ENCODE measurements at places on chromosomes 7 and 10.
A peak's percentile ranks its signal among the peaks of the same experiment; 100 is the strongest.

- no peak for ATAC-seq
Observed at GRCh38 chr10:66927971-66928770, 2.3 kb downstream of the LRRTM3 start.

GRCh38 chr7:92076509-92076908 is 57.8 kb downstream of the CYP51A1 start:
- ATAC-seq, result peak; percentile 20

DNA sequence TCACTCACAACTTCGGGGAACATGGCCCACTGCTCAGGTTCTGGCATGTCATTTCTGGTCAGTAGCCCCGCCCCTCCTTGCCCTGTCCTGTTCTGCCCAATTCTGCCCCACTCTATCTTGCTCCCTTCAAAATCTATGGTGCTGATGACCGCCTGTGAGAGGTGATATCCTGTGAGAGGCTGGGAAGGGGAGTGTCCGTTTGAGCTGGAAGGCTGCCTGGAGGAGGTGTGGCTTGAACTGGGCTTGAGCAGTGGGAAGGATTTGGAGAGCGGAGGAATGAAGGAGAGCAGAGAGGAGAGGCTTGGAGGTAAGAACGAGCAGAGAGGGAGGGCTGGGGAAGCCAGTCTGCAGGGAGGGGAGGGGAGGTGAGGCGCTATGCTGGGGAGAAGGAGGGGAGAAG is 145.3 kb downstream of the RPS24 start:
- peak; percentile 64 for ATAC-seq

GRCh38 chr10:60798031-60798430 is 19.8 kb downstream of the CDK1 start:
- ATAC-seq, result no peak

- ATAC-seq, result no peak
Observed at GRCh38 chr7:13153742-13154141, 466.3 kb downstream of the ARL4A start.

DNA sequence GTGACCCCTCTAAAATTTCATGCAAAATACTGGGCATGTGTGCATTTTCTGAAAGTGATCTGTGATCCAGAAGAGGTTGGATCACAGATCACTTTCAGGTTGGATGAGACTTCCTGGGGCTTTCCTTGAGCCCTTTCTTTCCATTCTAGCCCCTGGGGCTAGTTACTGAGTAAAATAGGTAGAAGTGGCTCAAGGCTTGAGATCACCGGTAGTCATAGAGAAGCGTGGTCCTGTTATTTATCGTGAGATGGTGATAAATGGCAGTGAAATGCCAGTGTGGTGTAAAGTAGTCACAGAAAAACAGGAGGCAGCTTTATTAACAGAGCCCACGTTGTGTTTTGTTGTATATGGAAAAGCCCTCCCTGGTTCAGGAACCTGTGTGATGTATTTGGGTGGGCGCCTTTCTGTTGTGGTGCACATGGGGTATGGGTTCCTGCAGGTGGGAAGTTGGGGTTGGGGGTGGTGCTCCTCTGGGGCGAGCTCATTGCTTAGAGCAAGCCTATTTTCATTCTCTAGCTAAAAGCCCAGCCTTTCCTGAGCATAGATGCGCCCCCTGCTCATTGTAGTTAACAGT is 34.0 kb upstream of the SH2D4B start:
- ATAC-seq, result no peak

DNA sequence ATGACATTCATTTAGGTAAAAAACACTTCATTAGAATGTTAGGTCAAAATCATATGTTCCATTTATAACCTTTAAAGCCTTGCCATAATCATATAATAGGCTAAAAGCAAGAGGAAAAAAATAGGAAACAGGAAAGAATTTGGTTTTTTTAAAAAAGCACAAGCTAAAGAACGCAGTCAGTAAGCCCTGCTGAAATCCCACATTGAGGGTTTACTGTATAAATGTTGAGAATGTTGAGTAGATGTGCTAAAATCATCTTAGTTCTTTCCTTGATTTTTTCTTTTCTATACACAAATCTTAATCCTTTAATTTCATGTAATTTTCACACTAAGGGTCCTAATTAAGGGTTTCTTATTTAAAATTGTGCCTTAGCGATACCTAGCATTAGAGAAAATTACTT is 133.0 kb downstream of the TSPAN12 start:
- ATAC-seq, result no peak
